BE2C (cell line): ENCODE measurements at places on chromosomes 6 and 20.

GRCh38 chr6:31900917-31901414 lies 920 bp downstream of the ZBTB12 start:
- no peak for DNase-seq

DNA sequence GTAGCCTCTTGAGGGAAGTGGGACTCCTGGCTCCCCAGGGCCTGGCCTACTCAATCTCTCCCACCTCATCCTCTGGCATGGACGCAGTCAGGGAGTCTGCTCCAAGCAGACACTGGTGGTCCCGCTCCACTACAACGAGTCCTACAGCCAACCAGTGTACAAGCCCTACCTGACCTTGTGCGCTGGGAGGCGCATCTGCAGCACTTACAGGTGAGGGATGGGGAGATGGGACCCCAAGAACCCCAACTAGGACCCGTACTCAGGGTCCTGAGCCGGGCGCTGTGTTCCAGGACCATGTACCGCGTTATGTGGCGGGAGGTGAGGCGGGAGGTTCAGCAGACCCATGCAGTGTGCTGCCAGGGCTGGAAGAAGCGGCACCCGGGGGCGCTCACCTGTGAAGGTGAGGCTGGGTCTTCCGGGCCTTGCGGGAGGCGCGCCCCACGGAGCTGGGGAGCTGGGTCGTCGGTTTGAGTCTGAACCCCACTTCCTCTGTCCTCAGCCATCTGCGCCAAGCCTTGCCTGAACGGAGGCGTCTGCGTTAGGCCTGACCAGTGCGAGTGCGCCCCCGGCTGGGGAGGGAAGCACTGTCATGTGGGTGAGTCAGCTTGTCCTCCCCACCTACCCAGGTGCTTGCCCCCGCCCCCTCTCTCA lies 2.1 kb downstream of the EGFL8 start:
- peak; percentile 46 for DNase-seq

DNA sequence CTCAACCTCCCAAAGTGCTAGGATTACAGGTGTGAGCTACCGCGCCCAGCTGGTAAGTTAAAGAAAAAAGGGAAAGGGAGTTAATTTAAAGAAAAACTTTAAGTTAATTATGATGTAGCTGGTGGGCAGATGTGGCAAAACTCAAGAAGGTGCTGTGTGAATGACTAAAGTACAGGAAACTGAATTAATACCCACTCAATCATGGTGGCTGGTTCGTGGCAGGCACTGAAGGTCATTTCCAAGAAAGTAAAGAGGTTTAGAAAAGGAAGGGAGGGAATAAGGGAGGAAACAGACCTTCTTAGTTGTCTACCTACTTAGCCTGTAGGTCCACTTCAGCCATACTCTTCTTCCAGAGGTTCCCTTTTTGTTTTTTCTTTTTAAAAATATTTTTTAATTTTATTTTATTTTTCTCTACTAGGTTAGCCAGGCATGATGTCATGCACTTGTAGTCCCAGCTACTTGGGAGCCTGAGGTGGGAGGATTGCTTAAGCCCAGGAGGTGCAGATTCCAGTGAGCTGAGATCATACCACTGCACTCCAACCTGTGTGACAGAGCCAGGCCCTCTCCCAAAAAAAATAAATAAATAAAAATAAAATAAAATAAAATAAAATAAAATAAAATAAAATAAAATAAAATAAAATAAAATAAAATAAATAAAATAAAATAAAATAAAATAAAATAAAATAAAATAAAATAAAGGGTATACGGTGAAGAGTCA lies 11.9 kb upstream of the TGM3 start:
- no peak for DNase-seq

- no peak for DNase-seq
Observed at GRCh38 chr6:100370265-100370664, 94.5 kb downstream of the SIM1 start.

- DNase-seq = no peak
Observed at GRCh38 chr20:13868331-13868730, 83.5 kb downstream of the NDUFAF5 start.

DNA sequence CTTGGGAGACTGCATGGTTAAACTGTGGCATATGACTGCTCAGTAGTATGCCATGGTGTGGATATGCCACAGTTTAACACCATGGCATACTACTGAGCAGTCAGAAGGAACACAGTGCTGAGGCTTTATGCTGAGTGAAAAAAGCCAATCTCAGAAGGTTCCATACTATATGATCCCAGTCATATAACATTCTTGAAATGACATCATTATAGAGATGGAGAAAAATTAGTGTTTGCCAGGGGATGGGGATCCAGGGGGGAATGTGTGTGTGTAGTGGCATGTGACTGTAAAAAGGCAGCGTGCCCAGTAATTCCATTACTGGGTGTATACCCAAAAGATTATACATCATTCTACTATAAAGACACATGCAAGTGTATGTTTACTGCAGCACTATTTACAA lies 85.8 kb downstream of the FOXF2 start:
- DNase-seq = no peak

DNA sequence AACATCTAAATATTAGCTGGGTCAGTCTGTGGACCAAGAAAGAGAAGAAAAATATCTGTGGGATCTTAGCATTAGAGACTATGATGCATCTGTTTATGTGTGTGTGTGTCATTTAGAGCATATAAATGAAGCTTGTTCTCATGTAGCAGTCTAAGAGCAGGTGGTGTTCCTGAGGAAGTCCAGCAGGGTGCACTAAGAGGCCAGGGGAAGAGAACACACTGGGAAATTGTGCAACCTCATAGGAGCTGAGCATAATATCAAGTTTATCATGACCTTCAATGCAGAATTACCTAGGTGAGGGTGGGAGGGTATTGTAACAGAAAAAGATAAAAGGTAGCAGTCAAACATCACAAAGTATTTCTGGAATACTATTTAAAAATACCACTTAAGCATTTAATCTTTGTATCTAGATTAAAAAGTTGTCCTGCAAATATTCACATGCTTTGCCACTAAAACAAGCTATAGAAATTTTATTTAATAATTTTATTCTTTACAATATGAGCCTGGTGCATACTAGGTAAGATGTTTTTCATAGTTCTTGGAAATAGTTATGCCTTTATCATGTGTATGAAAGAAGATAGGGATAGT lies 80.5 kb downstream of the SMPDL3A start:
- peak; percentile 19 for DNase-seq

DNA sequence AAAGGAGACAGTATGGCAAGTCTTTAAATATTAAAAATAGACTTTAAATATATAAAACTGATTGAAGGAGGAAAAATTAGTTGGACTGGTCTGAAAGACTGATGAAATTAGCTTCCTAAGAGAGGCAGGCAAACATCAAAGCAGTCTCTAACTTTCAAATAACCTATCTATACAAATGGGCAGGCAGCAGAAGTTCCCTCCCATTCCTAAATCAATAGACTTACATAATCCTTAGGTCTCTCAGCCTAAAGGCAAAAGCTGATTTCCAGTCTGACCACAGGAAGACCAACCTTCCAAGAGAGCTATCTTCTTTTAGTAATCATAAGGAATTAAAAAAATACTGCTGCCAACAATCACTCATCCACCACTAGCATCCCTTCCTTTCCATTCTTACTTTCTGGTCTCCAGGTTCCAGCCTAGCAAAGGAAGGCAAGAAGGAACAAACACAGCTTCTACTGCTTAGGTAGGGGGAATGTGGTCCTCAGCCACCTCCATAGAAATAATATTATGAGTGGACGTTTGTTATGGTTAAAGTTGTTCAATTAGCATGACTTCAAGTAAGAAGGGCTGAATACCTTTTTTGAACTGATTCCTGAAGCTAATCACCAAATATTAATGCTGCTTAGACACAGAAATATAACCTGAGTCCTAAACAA lies 44.1 kb downstream of the SESN1 start:
- DNase-seq = no peak

DNA sequence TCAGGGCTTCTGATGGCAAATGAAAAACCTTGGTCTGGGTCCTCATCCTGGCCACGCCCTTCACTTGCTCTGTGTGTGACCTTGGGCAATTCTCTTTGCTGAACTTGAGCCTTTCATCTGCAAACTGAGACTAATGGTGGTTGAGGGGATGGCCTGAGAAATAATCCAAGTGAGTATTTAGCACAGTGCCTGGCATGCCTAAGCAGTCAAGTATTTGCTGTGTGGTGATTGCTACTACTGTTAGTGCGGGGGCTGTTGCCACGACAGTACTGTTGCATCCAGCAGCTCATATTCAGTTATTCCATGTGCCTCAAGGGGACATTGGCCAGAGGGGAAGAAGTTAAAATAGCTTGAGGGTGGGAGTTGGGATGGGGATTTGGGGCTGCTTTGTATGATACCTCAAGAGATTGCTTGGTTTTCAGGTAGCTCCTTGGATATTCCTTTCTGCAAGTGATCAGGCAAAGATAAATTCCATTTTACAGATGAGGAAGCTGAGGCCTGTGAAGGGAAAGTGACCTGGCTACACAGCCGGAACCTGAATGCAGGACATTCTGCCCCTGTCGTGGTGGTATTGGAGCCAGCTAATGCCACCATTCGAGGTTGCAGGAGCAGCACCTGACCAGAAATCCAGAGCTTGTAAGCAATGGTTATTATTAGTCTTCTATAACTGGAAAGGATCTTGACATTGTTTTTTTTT lies 45.1 kb upstream of the EPB41L1 start:
- no peak for DNase-seq
